Activated naive CD4-positive, alpha-beta T cell treated with anti-CD3 and anti-CD28 coated beads for 36 hours (primary cell): ENCODE measurements at places on chromosomes 7 and 10.

GRCh38 chr10:14684354-14684753 lies 90.3 kb downstream of the FAM107B start:
- DNase-seq = no peak

DNA sequence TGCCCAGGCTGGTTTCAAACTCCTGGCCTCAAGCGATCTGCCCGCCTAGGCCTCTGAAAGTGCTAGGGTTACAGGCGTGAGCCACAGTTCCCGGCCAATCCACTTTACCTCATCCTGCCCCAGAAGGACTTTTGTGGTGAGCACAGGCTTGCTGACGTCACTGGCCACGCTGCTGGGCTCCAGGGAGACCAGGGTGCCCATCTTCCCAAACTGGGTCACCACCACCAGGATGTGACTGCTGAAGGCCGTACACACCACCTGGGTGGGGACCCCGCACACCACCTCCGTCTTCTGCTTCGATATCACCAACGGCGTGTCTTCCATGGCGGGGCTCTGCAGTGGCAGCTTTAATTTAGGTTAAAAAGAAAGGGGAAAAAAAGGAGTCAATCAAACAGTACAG lies 816 bp downstream of the PSMG3 start:
- peak; percentile 19 for DNase-seq

- DNase-seq = no peak
These were observed 945.9 kb downstream of the GRID1 start for GRCh38 chr10:85420501-85421191.

- DNase-seq = no peak
These were observed 319.6 kb upstream of the SP8 start for GRCh38 chr7:21106296-21106732.

DNA sequence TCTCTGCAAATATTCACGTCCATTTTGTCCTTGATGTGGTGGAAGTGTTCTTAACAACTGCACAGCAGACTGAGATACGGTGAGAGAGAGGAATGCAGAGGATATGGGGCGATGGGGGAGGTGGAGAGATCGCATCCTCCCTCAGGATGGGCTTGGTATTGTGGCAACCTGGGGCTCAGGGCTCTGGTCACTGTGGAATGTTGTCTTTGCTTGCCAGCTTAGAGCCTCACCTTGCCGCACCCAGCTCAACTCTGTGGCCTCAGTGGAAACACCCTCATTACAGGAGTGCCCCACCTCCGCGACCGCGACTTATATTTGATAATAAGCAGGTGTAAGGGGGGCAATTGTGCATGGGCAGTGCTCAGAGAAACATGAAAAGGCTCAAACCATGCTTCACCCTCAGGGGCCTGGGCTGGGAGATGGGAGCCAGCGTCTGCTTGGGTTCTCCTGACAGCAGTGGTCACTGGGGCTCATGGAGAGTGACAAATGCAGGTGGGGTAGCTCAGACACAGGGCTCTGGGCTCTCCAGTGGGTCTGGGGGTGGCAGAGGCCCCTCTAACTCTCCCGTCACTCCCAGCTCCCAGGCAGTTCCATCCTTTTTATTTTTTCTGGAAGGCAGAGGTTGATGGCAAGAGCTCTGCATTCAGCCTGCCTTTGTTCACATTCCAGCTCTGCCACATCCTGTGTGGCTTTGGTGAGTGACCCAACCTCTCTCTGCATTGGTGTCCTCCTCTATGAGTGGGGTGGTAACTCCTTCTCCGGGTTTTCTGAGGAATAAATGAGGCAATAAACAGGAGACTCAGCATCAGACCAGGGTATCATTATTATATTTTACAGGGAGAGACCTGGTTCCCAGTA lies 43.1 kb upstream of the EMX2 start:
- no peak for DNase-seq

- no peak for DNase-seq
These were observed 796 bp downstream of the CDK14 start for GRCh38 chr7:90596671-90597562.
